ENCODE measurements at places on chromosomes 1 and 21.

DNA sequence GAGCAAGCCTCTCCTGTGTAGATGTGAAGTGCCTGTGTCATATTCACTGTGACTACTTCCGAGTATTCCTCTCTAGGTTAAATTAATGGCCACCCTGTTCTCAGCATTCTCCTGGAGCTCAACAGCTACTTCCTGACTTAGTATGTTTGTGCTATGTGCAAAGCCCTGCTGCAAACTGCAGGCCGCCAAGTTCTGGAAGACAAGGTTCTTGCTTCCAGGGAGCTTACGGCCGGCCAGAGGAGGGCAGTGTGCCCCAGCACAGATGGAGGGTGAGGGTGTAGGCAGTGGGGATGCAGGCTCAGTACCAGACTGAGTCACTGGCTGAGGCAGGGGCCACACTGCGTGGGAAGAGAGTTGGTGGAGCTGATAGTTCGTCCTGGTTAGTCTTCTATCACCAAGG is 43.2 kb downstream of the ELK4 start:
- DNase-seq = no peak

- no peak for DNase-seq
Observed at GRCh38 chr1:228108055-228108690, 926 bp downstream of the MRPL55 start.

- no peak for DNase-seq
Observed at GRCh38 chr1:200130552-200130951, 103.0 kb downstream of the NR5A2 start.

- peak; percentile 29 for DNase-seq
Observed at GRCh38 chr1:15618077-15618654, 908 bp downstream of the DDI2 start.

GRCh38 chr1:53734650-53735211 is 4.2 kb downstream of the GLIS1 start:
- no peak for DNase-seq

- no peak for DNase-seq
Observed at GRCh38 chr21:43739621-43740435, 20.9 kb downstream of the PDXK start.

- DNase-seq = no peak
Observed at GRCh38 chr1:213127074-213127473, 76.0 kb downstream of the RPS6KC1 start.

- DNase-seq = no peak
Observed at GRCh38 chr1:27664291-27664690, 7.7 kb downstream of the IFI6 start.

GRCh38 chr1:32195972-32196823 is 4.2 kb upstream of the CCDC28B start:
- DNase-seq = no peak

DNA sequence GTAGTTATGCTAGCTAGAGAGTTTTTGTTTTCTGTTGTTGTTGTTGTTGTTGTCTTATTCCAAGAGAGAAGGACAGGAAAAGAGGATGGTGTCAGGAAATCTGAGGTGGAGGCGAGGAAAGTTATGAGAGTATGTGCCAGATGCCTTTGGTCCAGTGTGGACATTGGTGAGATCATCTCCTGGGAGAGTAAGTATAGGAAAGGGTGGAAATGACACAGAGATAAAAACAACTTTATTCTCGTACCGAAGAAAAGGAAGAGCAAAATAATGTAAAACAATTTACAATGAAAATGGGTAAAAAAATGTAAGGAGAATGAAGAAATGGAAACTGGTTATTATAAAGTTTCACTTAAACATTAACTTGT is 97.4 kb upstream of the ADGRL2 start:
- no peak for DNase-seq
